SJSA1 (cell line): ENCODE measurements at places on chromosomes 1 and 21.

GRCh38 chr1:201226859-201227488, 36.4 kb downstream of the IGFN1 start:
- H3K36me3 ChIP-seq: no peaks in the 10 kb centered on the region
- H3K27ac ChIP-seq: no peak overlapping the region
- H3K27me3 ChIP-seq: 0 out of 2 replicates have a peak, but pooled peaks cover 2% of the 10 kb centered on the region
- DNase-seq: no peak

GRCh38 chr1:184974056-184974836, at the start of gene NIBAN1:
TSS of gene NIBAN1 (minus strand) at chr1:184974508. CDS start at chr1:184974356, 152 bp downstream.
- peak within 1 kb of the TSS; percentile 74 for H3K4me3 ChIP-seq
- peak; percentile 70 for DNase-seq
- peak within 1 kb of the TSS; percentile 69 for H3K27ac ChIP-seq
- peaks cover 34% of the 10 kb centered on the region for H3K4me1 ChIP-seq
- no peaks in the 10 kb centered on the region for H3K27me3 ChIP-seq

GRCh38 chr1:47409311-47410067, 6.6 kb upstream of the FOXE3 start:
- DNase-seq: peak; percentile 98
- peak overlapping the region; percentile 59 for H3K27ac ChIP-seq
- no peaks in the 10 kb centered on the region for H3K27me3 ChIP-seq

DNA sequence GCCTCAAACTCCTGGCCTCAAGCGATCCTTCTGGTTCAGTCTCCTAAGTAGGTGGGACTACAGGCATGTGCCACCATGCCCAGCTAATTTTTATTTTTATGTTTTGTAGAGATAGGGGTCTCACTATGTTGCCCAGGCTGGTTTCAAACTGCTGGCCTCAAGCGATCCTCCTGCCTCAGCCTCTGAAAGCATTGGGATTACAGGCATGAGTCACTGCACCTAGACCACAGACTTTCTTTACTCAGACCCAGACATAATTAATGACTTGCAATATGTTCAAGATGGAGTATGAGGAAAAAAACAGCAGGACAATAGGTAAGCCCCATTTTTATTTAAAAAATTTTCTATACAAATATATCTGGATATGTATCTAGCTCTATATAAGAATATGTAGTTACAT, 13.2 kb downstream of the KANK4 start:
- no peak overlapping the region for H3K4me3 ChIP-seq
- H3K4me1 ChIP-seq: no peaks in the 10 kb centered on the region
- H3K27me3 ChIP-seq: no peaks in the 10 kb centered on the region
- H3K36me3 ChIP-seq: no peaks in the 10 kb centered on the region
- H3K27ac ChIP-seq: no peak overlapping the region

DNA sequence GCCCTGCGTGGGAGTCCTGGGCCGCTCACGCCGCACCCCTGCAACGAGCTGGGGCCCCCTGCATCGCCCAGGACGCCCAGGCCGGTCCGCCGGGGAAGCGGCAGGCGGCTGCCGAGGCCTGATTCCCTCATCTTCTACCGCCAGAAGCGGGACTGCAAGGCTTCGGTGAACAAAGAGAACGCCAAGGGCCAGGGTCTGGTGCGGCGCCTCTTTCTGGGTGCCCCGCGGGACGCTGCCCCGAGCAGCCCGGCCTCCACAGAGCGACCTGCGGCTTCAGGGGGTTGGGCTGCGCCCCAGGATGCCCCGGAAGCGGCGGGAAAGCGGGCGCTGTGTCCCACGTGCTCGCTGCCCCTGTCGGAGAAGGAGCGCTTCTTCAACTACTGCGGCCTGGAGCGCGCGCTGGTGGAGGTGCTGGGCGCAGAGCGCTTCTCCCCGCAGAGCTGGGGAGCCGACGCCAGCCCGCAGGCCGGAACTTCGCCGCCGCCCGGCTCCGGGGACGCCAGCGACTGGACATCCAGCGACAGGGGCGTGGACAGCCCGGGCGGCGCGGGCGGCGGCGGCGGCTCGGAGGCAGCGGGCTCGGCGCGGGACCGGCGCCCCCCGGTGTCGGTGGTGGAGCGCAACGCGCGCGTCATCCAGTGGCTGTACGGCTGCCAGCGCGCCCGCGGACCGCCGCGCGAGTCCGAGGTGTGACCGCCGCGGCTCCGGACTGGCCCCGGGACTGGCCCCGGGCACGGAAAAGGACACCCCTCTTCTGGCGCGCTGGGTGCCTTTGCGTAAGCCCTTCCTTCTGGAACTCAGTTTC, 2.7 kb downstream of the FAM110D start:
- H3K36me3 ChIP-seq: no peaks in the 10 kb centered on the region
- H3K4me3 ChIP-seq: peak overlapping the region; percentile 35
- H3K27me3 ChIP-seq: peaks cover 19% of the 10 kb centered on the region
- peak; percentile 57 for DNase-seq

GRCh38 chr1:230037261-230037660, 29.8 kb upstream of the GALNT2 start:
- no peak overlapping the region for H3K4me3 ChIP-seq
- no peak overlapping the region for H3K27ac ChIP-seq
- H3K36me3 ChIP-seq: no peaks in the 10 kb centered on the region
- H3K4me1 ChIP-seq: no peaks in the 10 kb centered on the region
- DNase-seq: no peak

DNA sequence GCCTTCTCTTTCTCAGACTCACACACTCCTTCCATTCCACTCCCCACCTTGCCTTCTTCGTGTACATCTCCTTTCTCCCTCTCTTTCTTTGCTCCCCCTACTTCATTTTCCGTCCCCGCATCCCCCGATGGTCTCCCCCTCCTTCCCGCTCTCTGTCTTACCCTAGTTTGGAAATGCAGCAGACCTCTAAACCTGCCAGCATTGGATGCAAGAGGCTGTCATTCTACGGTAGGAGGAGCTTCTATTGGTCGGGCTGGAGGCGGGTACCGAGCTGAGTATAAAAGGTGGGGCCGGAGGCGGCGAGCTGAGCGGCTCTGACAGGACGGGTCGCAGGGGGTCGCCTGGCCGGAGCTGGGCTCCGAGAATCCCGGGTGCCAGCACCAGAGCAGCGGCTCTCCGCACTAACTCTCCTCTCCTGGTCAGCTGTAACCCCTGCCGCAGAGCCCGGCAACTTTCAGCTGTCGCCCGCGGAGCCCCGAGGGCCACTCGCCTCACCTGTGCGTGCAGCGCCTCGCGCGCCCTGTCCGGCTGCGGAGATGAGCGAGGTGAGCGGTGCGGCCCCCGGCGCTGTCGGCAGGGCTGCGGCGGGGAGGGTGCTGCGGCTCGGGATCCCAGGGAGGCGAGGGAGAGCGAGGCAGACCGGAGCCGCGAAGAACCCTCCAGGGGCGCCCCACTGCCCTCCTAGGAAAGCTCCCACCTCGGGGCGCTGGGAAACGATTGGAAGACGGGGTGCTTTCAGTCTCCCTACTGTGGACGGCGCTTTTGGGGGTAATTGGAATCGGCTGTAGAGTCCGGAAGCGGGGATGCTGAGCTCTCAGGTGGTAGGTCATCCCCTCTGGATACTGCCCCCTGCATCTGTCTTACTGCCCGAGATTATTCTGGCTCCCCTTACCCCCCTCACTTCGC, at the start of gene PCP4L1:
Gene PCP4L1, plus strand, starts transcription at position 307 of the 906 bp plus-strand sequence. Its CDS starts 230 bp downstream, at position 537.
- peaks cover 5% of the 10 kb centered on the region for H3K4me1 ChIP-seq
- no peaks in the 10 kb centered on the region for H3K36me3 ChIP-seq
- no peak within 1 kb of the TSS for H3K27ac ChIP-seq
- DNase-seq: no peak
- peaks cover 34% of the 10 kb centered on the region for H3K27me3 ChIP-seq

GRCh38 chr1:5456090-5456811, 536.0 kb downstream of the NPHP4 start:
- no peaks in the 10 kb centered on the region for H3K36me3 ChIP-seq
- H3K4me3 ChIP-seq: no peak overlapping the region
- no peaks in the 10 kb centered on the region for H3K4me1 ChIP-seq
- DNase-seq: no peak
- H3K27ac ChIP-seq: no peak overlapping the region

DNA sequence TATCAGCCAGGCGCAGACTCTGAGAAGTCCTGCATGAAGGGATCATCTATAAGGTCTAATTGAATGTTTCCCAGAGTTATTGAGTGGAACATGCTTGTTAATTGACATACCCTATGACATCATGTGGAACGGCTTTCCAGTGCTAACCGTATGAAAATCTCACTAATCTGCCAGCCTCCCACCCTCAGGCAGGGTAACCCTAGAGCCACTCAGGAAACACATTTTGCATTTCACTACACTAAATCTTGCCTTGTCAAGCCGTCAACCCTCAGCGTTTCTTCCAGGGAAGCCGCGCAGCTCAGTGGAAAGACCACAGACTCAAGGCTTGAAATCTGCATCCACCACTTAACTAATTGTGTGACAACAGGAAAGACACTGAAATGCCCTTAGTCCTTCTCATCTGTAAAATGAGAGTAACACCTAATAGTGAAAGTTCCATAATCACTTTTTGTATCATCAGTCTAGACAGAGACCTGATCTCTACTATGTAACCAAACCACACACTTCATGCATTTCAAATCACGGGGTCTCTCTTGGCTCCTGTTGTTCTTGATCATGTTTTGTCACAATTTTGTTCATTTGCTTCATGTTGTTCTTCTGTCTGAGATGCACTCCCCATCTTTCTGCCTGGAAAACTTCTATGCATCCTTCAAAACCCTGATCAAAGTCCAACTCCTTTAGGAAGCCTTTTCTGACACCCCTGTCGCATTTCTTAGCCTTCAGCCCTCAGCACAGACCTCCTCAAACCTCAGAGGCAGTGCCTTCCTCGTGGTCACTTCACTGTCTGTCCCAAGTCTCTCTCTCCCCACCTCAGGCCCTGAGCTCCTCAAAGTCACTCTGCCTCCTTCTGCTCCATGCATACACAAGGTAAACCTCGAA, 246.5 kb downstream of the TOMM20 start:
- no peaks in the 10 kb centered on the region for H3K36me3 ChIP-seq
- H3K4me3 ChIP-seq: no peak overlapping the region
- H3K4me1 ChIP-seq: no peaks in the 10 kb centered on the region
- no peaks in the 10 kb centered on the region for H3K27me3 ChIP-seq

GRCh38 chr21:45280178-45280821, 7.4 kb downstream of the POFUT2 start:
- no peak overlapping the region for H3K27ac ChIP-seq
- no peaks in the 10 kb centered on the region for H3K4me1 ChIP-seq
- H3K4me3 ChIP-seq: no peak overlapping the region
- H3K27me3 ChIP-seq: no peaks in the 10 kb centered on the region
- DNase-seq: no peak

DNA sequence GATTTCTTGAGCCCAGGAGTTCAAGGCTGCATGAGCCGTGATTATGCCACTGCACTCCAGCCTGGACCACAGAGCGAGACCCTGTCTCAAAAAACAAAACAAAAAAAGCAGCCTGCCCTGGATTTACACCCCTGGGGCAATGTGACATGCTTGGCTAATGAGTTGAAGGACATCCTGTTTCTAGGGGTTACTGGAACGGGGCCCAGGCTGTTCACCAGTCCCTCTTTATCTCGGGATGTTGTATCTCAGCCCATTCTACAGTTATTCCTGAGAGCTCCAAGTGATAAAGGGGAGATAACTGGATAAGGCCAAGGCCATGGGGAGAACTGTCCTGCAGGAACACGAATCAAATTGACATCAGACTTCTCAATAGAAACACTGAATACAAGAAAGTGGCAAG, 21.7 kb upstream of the S100A2 start:
- no peaks in the 10 kb centered on the region for H3K27me3 ChIP-seq
- no peaks in the 10 kb centered on the region for H3K4me1 ChIP-seq
- no peak for DNase-seq
- H3K27ac ChIP-seq: no peak overlapping the region

DNA sequence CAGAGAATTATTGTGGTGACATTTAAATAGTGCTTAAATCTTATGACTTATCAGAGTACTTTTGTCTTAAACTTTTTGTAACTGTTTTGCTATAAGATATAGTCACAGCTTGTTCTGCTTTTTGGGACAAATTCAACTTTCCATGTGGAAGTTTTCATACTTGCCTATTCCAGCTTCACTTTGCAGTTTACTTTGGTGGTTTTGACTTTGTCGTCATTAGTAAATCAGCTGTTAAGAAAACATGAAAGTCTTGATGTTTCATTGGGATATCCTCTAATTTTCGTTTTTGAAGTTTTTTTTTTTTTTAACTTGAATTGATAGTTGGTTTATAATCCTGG, 31.3 kb downstream of the SDCCAG8 start:
- DNase-seq: no peak
- H3K4me1 ChIP-seq: peaks cover 15% of the 10 kb centered on the region
- peaks cover 22% of the 10 kb centered on the region for H3K36me3 ChIP-seq
- H3K27ac ChIP-seq: peak overlapping the region; percentile 6; the same call in 1 of the 2 replicates
- H3K27me3 ChIP-seq: no peaks in the 10 kb centered on the region

DNA sequence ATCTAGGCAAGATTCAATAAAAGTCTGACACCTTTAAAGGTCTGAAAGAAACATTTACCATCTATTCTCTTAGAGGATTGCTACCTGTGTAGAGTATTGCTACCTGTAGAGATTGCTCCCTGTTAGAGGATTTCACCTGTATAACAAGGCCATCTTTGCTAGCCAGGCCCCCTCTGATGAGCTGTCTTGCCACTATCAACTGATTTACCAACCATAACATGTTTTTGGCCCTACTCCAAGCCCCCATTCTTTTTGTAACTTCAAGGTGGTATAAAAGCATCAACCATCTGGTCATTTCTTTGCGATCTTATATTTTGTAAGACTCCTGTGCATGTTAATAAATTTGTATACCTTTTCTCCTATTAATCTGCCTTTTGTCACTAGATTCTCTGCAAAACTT, 424.7 kb upstream of the CAMK1G start:
- DNase-seq: no peak
- H3K27me3 ChIP-seq: no peaks in the 10 kb centered on the region
- no peaks in the 10 kb centered on the region for H3K36me3 ChIP-seq
- no peak overlapping the region for H3K27ac ChIP-seq
- H3K4me3 ChIP-seq: no peak overlapping the region

- no peak overlapping the region for H3K27ac ChIP-seq
- DNase-seq: no peak
Observed at GRCh38 chr1:97207868-97208267, 486.3 kb downstream of the PTBP2 start.

DNA sequence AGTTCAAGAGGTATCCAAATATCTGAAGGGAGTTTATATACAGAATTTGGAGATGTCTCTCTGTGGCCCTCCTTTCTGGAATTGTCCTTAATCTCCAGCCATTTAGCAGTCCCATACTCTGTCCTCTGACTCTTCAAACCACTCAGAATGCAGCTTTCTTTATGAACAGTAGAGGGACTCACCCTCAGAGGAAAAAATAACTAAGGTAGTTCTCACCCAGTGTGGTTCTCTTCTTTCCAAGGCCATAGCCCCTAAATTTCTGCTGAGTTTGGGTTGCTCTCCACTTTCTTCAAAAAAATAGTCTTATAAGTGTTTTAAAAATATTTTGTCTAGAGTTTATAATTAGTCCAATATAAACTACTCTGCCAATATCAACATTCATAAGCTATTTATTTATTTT, 369.7 kb downstream of the MATN1 start:
- H3K4me3 ChIP-seq: no peak overlapping the region
- no peaks in the 10 kb centered on the region for H3K4me1 ChIP-seq
- H3K36me3 ChIP-seq: no peaks in the 10 kb centered on the region
- no peak overlapping the region for H3K27ac ChIP-seq
- no peak for DNase-seq

GRCh38 chr1:95879498-95880050, 645.6 kb downstream of the RWDD3 start:
- no peak overlapping the region for H3K4me3 ChIP-seq
- no peak for DNase-seq
- no peaks in the 10 kb centered on the region for H3K4me1 ChIP-seq
- no peak overlapping the region for H3K27ac ChIP-seq
